Activated CD8-positive, alpha-beta memory T cell treated with anti-CD3 and anti-CD28 coated beads for 48 hours (primary cell): ENCODE measurements at places on chromosomes 3 and 15.

DNA sequence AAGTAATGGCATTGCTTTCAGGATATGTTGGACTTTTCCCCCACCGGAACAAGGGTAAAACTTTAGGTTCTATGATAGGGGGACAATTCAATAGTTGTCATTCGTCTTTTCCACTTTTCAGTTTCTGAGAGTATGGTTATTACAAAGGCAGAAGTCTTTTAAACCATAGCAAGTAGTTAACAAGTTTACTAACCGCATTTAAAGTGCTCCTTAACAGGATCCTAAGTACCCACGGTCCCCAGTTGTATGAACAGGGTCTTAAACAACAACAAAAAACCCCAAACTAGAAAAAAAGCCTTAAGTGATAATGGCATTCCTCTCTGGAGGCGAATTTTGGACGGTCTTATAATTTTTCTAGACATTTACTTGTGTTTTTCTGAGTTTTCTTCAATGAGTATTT lies 831 bp downstream of the IFT57 start:
- no peak for DNase-seq

- DNase-seq: no peak
These were observed 31.6 kb downstream of the PGBD4 start for GRCh38 chr15:34133511-34133910.

- DNase-seq: no peak
These were observed 632.9 kb downstream of the EPHA3 start for GRCh38 chr3:89740080-89740880.

DNA sequence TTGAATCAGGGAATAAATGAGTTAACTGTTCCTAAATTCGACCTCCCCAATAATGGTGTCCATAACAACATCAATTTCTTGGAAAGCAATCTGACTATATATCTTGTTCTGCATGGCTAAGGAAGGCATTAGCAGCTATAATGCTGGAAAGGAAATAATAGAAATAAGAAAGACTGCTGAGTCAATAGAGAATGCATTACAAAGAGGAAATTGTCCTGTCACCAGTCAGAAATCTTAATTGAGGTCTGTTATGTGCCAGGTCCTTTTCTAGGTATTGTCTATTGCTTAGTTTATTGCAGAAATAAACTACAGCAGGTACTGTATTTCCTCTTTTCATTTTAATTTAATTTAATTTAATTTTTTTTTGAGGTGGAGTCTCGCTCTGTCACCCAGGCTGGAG lies 5.9 kb upstream of the PPP1R2 start:
- no peak for DNase-seq

DNA sequence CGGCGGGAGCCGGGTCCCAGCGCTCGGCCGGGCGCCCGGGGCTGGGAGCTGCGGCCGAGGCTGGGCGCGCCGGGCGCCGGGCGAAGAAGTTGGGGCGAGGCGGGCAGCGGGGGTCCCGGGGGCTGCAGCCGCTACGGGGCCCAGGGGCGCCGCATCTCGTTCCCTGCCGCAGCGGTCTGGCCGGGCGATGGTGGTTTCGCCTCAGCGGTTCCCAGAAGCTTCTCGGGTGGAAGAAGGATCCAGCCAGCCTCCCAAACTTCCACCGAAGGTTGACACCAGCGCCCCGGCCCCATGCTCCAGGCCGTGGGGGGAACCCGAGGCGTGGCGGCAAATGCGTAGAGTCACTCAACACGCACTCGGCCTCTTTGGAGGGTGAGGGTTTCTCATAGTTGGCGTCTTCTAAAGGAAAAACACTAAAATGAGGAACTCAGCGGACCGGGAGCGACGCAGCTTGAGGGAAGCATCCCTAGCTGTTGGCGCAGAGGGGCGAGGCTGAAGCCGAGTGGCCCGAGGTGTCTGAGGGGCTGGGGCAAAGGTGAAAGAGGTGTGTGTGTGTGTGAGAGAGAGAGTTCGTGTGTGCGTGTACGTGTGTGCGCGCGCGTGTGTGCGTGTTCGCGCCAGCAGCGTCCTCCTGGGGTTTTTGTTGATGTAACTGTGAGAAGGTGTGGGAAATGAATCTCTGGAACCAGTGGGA lies 940 bp downstream of the BOC start:
- DNase-seq: no peak

DNA sequence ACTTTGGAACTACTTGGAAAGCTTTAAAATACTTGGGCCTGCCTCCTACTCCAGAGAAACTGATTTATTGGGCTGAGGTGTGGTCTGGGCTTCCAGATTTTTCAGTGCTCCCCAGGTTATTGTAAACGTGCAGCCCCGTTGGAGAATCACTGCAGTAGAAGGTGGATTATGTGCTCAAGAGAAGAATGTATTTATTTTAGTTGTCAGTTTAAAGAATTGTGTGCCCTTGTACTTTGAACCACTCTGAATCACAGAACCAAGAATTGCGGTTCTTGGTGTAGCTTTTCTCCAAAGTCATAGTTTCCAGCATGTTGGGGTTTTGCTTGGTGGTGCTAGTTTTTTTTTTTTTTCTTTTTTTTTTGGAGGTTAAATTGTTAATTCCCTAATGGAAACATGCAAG lies 1.6 kb downstream of the TATDN2 start:
- no peak for DNase-seq

DNA sequence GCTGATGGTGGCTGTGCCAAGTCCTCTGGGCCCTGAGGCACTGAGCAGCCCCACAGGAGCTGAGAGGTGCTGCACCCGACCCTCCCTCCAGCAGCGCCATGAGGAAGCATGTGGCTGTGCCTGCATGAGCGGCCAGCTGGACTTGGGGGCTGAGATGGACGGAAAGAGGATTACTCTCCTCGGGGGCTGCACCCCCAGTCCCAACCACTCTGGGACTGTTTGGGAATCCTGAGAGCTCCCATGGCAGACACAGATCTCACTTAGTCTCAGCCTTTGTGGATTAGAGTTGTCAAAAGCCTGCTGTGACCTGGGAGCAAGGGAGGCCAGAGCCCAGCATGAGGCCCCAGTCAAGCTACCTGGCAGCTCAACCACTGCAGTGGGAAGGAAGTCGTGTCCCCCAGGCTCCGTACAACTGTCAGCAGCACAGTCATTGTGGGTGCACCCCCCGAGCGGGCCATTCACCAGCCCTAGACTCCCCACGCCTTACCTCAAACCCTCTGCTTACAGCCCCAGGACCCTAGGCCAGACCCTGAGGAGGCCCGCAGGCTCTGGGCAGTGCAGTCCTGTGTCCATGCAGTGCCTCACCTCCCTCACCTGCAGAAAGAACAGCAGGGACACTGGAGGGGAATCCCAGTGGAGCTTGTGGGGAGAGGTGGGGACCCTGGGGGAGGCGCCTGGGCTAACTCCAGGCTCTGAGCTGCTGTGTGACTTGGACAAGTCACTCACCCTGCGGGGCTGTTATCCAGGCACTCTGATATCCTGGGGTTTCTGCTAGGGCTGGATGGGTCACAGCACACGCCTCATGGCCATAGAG lies 17.1 kb downstream of the PRR23E start:
- no peak for DNase-seq

DNA sequence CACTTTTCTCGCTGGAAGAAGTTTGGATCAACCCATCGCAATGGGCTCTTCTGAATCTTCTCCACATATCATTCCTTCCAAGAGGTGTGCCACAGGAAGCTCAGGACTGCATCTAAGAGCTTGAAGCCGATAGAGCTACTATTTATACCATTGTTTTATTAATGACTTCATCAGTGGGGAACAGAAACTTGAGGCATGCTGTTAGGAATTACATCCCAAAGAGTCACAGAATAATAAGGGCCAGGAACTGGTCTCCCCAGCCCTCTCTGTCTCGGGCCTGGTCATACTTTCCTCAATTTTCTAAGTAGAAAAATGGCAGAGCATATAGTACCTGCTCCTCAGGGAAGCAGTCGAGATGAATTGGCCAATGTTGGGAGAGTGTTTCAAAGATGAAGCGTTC lies 16.9 kb upstream of the C15orf61 start:
- DNase-seq: no peak

GRCh38 chr15:56492791-56493555 lies 28.0 kb upstream of the MNS1 start:
- no peak for DNase-seq

- no peak for DNase-seq
These were observed 128.6 kb upstream of the DLG1 start for GRCh38 chr3:197427021-197427420.

DNA sequence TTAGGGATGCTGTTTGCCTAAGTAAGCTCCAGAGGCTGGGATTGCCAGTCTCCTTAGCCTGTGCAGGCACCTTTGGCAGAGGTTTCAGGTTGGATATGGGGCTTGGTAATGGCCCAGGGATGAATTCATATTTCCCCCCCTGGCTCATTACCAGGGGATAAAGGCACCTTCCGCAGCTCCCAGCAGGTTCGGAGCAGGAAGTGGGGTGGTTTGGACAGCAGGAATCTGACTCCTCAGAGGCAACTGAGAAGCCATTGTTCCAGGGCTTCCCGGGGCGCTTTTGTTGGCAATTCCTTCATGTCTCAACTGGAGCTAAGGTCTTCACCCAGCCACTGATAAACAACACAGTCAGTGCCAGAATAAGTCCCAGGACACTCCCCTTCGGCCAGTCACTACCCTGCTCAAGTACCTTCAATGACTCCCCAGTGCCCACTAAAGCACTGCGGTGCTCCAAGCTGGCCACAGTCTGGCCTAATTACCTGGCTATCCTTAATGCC lies 85.3 kb upstream of the SLC6A6 start:
- DNase-seq: no peak

- no peak for DNase-seq
These were observed 53.6 kb upstream of the MINAR1 start for GRCh38 chr15:79378394-79379109.

DNA sequence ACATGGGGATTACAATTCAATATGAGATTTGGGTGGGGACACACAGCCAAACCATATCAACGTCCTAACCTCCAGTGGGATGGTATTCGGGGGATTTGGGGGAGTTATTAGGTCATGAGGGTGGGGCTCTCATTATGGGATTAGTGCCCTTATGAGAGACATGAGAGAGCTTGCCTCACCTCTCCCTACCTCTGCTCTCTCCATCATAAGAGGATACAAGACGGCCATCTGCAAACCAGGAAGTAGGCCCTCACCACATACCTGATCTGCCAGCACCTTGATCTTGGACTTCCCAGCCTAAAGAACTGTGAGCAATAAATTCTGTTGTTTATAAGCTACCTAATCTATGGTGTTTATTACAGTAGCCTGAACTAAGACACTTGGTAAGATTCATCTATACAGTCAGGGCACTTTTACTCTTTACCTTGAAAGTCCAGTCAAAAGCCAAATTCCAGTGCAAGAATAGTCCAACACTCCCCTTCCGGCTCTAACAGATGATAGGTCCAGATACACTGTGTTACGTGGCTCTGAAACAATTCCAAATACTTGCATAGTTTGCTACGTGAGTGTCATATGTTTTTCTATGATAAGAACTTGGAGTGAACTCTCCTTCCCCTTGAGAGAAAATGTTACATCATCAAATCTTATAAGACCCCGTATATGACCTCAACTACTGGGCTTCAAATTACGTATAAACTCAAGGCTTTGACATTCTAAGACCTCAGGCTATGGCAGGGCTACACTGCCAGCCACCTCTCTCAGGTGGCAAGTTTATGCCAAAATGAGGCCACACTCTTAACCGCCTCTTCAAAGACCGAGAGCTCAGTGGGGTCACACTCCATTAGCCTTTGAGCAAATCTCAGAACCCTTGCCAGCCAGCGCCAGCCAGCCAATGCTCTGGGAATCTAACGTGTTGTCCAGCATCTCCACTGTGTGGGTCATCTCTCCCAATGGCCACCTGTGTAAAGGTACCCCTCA lies 129.9 kb downstream of the XXYLT1 start:
- DNase-seq: no peak

GRCh38 chr3:38644016-38644661 lies 5.3 kb downstream of the SCN5A start:
- DNase-seq: no peak

- no peak for DNase-seq
These were observed 74.9 kb downstream of the TOP2B start for GRCh38 chr3:25589783-25590258.

- DNase-seq: no peak
These were observed 315.4 kb downstream of the OCA2 start for GRCh38 chr15:27783678-27784077.

- no peak for DNase-seq
These were observed 9.1 kb downstream of the ZDHHC3 start for GRCh38 chr3:44966795-44967278.

DNA sequence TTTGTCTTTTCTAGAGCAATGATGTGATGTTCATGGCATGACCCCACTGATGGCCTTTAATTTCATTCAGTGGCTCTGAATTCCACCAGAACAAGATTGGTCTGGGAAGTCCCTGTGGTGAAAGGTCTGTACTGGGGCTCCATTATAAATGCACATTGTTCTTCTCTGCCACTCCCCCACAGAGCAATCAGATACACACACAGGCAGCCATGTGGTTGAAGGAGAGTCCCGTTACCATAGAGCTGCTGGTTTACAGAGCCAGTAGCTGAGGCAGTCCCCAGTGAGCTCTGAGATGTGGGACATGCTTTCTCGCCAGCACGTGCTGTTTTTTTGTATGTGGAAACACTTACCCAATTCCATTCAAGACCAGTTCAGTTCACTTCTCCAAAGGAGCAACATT lies 172.7 kb upstream of the TRIM42 start:
- DNase-seq: no peak

GRCh38 chr3:17074559-17074958 lies 189.8 kb downstream of the PLCL2 start:
- no peak for DNase-seq

DNA sequence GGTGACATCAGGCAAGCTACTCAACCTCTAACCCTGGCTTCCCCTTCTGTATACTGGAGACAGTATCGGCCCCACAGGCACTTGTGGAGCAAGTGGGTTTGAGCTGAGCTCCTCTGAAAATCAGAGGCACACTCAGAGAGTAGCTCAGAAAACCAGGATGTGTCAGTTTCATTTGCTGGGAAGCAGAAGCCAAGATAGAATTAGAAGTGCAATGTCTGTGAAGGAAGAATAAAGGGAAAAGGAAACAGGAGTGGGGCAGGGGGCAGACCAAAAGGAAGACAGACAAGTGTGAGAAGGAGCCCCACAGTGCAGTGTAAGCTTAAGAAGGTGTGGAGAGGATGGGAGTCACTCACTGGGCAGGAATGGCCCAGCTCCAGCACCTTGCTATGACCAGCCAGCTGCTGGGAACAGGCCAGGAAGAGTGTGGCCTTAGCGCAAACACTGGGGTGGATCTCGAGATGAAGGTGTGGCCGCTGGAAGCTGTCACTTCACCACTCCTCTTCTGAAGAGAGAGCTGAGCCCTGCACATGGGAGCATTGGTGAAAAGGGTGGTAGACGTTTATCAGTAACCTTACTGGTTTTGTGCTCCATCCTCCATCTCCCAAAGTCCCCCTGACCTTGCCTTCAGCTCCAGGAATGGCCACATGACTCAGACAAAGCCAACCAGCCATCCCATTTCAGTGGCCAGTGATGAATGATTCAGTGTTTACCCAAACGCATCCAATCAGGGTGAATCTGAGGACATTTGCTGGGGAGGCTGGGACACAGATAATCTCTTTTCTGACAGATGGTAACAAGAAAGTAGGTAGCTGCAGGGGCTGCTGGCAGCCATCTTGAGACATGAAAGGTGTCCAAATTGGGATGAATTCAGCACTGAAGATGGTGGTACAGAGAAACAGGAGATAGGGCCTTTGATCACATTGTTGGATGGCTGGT lies 108.4 kb downstream of the SHQ1 start:
- no peak for DNase-seq
